ENCODE measurements at places on chromosomes 16 and 17.

DNA sequence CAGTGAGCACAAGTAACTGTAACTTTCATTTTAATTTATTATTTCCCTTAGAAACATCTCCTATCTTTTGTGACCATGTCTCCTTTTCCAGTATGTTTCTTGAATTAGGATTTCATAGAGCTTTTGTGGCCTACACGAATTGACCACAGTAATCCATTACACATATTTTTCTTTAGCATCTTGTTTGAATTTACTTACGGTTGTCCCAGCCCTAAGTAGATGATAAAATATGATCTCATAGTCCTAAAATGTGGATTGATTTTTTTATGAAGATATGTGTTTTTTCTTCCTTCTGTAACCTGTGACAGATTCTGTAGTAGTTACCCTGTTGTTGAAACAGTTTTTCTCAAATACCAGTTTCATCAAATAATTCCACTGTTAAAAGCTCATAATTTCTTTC, 61.5 kb downstream of the NF1 start:
- DNase-seq: no peak

GRCh38 chr17:37726248-37726647, 18.6 kb downstream of the HNF1B start:
- no peak for DNase-seq

DNA sequence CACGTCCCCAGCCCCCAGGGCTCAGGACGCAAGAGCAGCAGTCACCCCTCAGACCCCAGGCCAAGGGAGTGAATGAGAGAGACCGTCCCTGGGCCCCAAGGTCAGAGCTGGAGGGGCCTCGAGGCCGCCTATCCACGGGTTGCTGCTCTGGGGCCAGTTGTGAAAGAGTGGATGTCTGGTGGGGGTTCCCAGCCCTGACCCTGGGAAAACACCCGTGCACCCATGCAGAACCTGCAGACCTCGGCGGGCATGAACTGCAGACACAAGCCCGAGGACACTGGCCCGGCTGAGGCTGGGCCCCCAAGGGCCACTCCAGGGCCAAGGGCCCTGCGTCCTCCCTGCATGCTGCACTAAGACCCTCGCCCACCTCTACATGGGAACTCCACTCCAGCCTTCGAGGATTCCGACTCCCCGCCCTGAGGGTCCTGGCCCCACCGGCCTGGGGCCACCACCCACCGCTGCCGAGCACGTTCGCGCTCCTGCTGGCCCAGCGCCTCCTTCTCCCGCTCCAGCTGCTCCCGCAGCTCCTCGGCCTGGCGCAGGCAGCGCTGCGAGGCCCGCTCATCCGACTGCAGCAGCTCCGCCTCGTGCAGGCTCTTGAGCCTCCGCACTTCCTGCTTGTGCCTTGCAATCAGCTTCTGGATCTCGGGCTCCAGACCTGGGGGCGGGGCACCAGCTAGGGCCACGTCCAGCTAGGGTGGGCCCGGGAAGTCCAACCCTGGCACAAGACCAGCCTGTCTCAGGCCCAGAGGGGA, 27.6 kb upstream of the AATK start:
- no peak for DNase-seq

- no peak for DNase-seq
Measured at GRCh38 chr17:62931101-62931500, 34.9 kb upstream of the TANC2 start.

- DNase-seq: no peak
Measured at GRCh38 chr16:84048270-84048669, 5.7 kb upstream of the SLC38A8 start.

All from islet precursor cell (in vitro differentiated cells).